ENCODE measurements at places on chromosomes 2 and 18.

GRCh38 chr18:35876243-35876642 lies 96.2 kb upstream of the RMP24 start:
- DNase-seq = no peak
- H3K4me3 ChIP-seq = no peak overlapping the region
- H3K27me3 ChIP-seq = peaks cover 4% of the 10 kb centered on the region

DNA sequence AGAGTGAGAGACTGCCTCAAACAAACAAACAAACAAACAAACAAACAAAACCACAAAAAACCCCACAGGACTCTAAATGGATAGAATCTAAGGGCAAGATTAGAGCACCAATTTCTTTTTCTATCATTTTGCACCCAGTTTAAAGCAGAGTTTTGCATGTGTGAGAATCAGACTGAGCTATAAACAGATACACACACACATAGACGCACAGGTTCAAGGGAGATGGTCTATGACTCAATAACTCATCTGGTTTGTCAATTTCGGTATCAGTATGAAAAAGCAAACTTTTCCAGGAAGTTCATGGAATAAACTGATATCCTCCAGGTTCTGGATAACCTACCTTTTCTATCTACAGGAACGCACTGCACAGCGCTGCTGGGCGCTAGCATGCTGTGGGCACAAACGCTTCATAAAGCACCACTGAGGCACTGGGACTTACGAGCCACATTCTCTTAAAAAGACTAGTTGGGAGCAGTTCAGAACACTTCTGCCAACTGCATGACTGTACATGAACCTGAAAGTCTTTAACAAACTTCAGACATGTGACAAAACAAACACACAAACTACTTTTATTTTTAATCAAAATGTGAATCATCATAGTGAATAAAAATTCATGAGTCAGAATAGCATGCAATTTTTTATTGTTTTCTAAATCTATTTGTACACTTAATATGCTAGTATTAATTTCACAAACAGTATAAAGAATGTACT lies 46.6 kb downstream of the ID2 start:
- no peaks in the 10 kb centered on the region for H3K4me1 ChIP-seq
- no peaks in the 10 kb centered on the region for H3K27me3 ChIP-seq
- H3K36me3 ChIP-seq = peaks cover 46% of the 10 kb centered on the region
- no peak overlapping the region for H3K27ac ChIP-seq
- DNase-seq = no peak

- DNase-seq = no peak
- no peak overlapping the region for H3K4me3 ChIP-seq
- H3K36me3 ChIP-seq = no peaks in the 10 kb centered on the region
- no peaks in the 10 kb centered on the region for H3K27me3 ChIP-seq
- H3K4me1 ChIP-seq = peaks cover 6% of the 10 kb centered on the region
These were observed 136.7 kb downstream of the BCL2 start for GRCh38 chr18:63182861-63183260.

GRCh38 chr2:160703648-160704585 lies 210.3 kb upstream of the RBMS1 start:
- no peak for DNase-seq
- peaks cover 4% of the 10 kb centered on the region for H3K4me1 ChIP-seq
- no peaks in the 10 kb centered on the region for H3K36me3 ChIP-seq
- H3K4me3 ChIP-seq = no peak overlapping the region
- H3K27me3 ChIP-seq = no peaks in the 10 kb centered on the region

DNA sequence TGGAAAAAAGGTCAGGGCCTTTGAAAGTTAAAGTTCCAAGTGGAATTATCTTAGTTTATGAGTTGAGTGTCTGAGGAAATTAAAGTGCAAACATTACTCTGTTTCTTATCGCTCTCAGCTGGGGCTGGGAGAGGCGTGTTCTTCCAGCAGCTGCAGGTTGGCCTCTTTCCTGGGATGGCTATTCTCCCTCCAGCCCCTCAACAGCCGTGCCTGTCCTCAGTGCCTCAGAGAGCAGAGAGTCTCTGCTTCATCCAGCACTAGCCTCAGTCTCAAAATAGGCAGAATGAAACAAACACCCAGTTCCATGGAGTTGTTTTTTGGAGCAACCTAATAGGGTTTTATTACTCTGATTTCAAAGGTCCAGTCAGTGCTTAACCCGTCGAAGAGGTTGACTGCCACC lies 298.1 kb downstream of the GALR1 start:
- no peak for DNase-seq
- H3K27ac ChIP-seq = no peak overlapping the region
- no peaks in the 10 kb centered on the region for H3K4me1 ChIP-seq
- no peaks in the 10 kb centered on the region for H3K27me3 ChIP-seq
- no peaks in the 10 kb centered on the region for H3K36me3 ChIP-seq

DNA sequence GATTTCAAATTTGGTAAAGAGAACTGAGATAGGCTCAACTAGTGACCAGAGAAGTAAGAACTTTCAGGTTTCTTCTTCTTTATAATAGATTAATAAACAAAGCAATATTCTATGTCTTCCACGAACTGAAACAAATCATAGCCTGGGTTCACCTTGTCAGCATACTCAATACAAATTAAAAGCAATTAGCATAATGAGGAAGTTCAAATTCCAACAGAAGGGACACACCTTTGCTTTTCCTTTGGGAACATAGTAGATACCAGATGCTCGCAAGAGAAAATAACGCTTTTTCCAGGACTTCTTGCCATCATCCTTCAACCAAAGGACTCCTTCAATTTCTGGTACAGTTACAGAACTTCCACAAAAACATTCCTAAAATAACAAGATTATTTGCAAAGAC lies 79.9 kb downstream of the RAPH1 start:
- no peak for DNase-seq
- no peak overlapping the region for H3K27ac ChIP-seq
- H3K4me3 ChIP-seq = no peak overlapping the region
- H3K4me1 ChIP-seq = peaks cover 14% of the 10 kb centered on the region
- H3K27me3 ChIP-seq = no peaks in the 10 kb centered on the region

DNA sequence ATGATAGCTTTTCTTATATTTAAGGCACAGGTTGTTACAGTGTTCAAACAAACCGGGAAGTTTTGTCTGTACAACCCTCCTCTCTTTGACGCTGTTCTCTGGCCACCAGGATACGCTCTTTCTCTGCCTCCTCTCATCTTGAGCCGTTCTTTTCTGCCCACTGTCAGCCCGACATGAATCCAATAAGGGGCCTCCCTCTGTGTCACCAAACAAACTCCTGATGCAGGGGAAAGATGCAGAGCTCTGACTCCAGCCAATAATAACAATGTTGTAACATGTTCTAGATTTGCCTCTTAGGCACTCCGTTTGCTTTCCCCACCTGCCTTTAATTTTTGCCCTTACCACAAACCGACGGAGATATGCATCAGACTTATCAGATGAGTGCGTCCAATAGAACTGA lies 449.3 kb downstream of the SLC4A3 start:
- no peak overlapping the region for H3K4me3 ChIP-seq
- no peaks in the 10 kb centered on the region for H3K27me3 ChIP-seq

GRCh38 chr2:157492189-157492773 lies 48.4 kb upstream of the CYTIP start:
- peak; percentile 73 for DNase-seq
- no peaks in the 10 kb centered on the region for H3K36me3 ChIP-seq
- peaks cover 21% of the 10 kb centered on the region for H3K4me1 ChIP-seq
- no peak overlapping the region for H3K4me3 ChIP-seq
- no peak overlapping the region for H3K27ac ChIP-seq

DNA sequence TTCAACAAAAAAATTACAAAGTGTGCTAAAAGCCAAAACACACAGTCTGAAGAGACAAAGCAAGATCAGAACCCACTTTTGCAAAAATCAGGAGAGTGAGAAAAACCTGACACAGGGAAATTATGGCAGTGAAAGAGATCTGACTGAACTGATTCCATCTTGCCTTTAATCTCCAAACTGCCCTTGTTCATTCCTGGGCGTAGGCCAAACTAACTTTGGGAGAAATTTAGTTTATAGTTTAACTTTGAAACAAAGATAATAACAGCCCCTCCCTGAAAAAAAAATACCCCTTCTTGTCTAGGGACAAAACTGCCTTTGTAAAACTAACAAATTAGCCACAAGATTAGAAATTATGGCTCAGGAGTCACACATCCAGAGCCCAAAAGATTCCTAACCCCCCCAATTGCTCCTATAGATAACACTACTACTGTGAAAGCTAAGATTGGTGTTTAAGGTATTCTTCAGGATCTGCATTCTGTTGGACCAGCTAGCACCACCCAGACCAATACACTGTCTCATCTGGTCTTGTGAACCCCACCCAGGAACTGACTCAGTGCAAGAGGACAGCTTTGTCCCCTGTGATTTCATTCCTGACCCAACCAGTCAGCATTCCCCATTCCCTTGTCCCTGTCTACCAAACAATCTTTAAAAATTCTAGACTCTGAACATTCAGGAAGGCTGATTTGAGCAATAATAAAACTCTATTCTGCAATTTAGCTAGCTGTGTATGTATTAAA lies 226.1 kb upstream of the SH3BP4 start:
- no peak for DNase-seq
- H3K4me1 ChIP-seq = peaks cover 15% of the 10 kb centered on the region
- no peak overlapping the region for H3K4me3 ChIP-seq
- H3K27me3 ChIP-seq = no peaks in the 10 kb centered on the region

DNA sequence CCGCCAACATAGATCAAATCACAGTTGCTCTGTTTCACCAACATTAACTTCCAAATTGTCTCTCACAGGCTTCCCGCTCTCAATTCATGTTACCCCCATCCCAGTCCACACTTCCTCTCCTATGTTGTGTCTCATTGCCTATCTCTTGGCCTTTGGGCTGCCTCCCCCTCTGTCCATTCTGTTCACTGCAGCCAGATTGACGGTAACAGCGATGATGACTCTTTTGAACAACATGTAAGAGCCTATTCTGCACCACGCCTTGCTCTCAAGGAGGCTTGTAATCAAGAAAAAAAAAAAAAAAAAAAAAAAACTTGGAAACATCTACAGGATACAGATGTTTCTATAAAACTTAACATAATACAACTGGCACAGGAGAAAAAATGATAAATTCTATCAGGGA lies 77.3 kb upstream of the RMDN2 start:
- H3K4me3 ChIP-seq = no peak overlapping the region
- H3K27me3 ChIP-seq = no peaks in the 10 kb centered on the region
- H3K36me3 ChIP-seq = no peaks in the 10 kb centered on the region
- H3K27ac ChIP-seq = no peak overlapping the region
- no peaks in the 10 kb centered on the region for H3K4me1 ChIP-seq
- DNase-seq = peak; percentile 9

- H3K27ac ChIP-seq = no peak overlapping the region
- H3K4me1 ChIP-seq = no peaks in the 10 kb centered on the region
- peaks cover 42% of the 10 kb centered on the region for H3K36me3 ChIP-seq
- no peaks in the 10 kb centered on the region for H3K27me3 ChIP-seq
These were observed 176.3 kb downstream of the SEPTIN10 start for GRCh38 chr2:109437325-109438090.

DNA sequence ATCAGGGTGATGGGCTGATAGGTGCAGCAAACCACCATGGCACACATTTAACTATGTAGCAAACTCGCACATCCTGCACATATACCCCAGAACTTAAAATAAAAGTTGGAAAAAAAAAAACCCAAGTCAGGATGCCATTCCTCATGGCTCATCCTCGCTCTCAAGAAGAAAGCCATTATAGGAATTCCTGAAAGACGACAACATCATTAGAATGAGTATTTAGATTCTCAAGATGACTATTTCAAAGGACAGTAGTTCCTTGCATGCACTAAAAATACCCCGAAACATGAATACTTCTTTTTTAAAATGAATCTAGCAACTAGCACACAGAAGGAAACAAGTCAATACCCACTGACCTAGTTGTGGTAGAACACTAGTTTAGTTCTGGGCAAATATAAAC lies 285.8 kb upstream of the REV1 start:
- H3K36me3 ChIP-seq = no peaks in the 10 kb centered on the region
- H3K27me3 ChIP-seq = no peaks in the 10 kb centered on the region
- H3K4me1 ChIP-seq = no peaks in the 10 kb centered on the region
- no peak overlapping the region for H3K4me3 ChIP-seq
- no peak overlapping the region for H3K27ac ChIP-seq

DNA sequence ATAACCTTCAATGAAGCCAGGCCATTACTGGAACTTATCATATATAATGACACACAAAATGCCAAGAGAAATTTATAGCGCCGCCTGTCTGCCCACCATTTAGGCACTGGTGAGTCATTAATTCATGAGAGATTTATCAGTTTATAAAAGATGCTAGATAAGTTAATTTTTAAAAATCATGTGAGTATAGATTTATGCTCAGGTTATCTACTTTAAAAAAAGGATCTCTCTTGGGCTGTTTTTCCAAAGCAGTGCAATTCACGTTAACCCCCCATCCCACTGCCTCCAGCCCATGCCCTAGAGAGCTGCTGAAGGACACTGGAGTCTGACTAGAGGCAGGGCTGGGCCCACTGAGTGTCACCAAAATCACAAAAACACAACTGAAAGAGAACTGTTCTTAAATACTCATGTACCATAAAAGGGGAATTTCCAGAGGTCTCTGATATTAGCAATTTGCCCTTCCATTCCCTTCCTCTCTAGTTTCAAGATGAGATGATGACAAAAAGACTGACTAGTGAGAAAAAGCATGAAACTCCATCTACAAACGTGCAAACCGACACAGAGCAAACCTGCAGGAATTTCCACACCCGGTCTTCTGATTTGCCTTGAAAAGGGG lies 160.8 kb downstream of the BCL2 start:
- H3K4me3 ChIP-seq = no peak overlapping the region
- H3K4me1 ChIP-seq = peaks cover 26% of the 10 kb centered on the region
- H3K27ac ChIP-seq = no peak overlapping the region
- DNase-seq = no peak
- H3K27me3 ChIP-seq = peaks cover 10% of the 10 kb centered on the region
- H3K36me3 ChIP-seq = peaks cover 4% of the 10 kb centered on the region

GRCh38 chr18:24446453-24446852 lies 14.0 kb upstream of the HRH4 start:
- no peaks in the 10 kb centered on the region for H3K4me1 ChIP-seq
- H3K36me3 ChIP-seq = peaks cover 86% of the 10 kb centered on the region
- H3K27me3 ChIP-seq = no peaks in the 10 kb centered on the region

GRCh38 chr18:48949050-48949605 lies 1.6 kb downstream of the SMAD7 start:
- peak overlapping the region; percentile 91 for H3K4me3 ChIP-seq
- H3K27ac ChIP-seq = peak overlapping the region; percentile 70
- peak; percentile 57 for DNase-seq
- H3K4me1 ChIP-seq = peaks cover 26% of the 10 kb centered on the region

DNA sequence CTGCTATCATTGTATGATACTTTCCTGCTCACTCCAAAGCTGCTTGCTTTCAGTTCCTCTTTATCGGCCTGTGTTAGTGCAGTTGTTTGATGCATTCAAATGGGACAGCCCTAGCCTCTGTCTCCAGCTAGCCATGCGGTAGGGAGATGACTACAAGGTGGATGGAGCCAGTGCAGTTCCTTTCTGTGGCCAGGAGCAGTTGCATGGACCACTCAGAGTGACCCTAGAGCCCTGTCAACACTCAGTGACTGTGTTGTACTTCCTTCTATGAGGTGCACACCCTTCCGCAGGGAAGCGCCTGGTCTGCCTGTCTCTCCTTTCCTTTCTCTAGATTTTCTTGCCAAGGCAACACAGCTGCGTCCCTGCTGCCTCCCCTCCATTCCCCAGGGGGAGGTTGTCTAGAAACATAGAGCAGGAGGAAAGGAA lies 33.8 kb downstream of the KCNS3 start:
- no peaks in the 10 kb centered on the region for H3K27me3 ChIP-seq
- no peak overlapping the region for H3K27ac ChIP-seq
- DNase-seq = no peak
- H3K4me3 ChIP-seq = no peak overlapping the region

GRCh38 chr2:48169141-48169592 lies 262.9 kb upstream of the FBXO11 start:
- DNase-seq = no peak
- H3K36me3 ChIP-seq = no peaks in the 10 kb centered on the region
- H3K27me3 ChIP-seq = no peaks in the 10 kb centered on the region
- no peak overlapping the region for H3K27ac ChIP-seq
- no peaks in the 10 kb centered on the region for H3K4me1 ChIP-seq

- no peak overlapping the region for H3K4me3 ChIP-seq
- no peaks in the 10 kb centered on the region for H3K4me1 ChIP-seq
- no peak overlapping the region for H3K27ac ChIP-seq
- peaks cover 13% of the 10 kb centered on the region for H3K27me3 ChIP-seq
- no peaks in the 10 kb centered on the region for H3K36me3 ChIP-seq
These were observed 896 bp upstream of the AFF3 start for GRCh38 chr2:100143286-100143685.

All from MCF 10A (cell line).